ENCODE measurements at places on chromosomes 7 and 10. TPM values are rescaled to one million over a fixed set of nuclear protein-coding genes. Genes with fewer than 3 reads are reported as not detected.
A peak's percentile ranks its signal among the peaks of the same experiment; 100 is the strongest.

DNA sequence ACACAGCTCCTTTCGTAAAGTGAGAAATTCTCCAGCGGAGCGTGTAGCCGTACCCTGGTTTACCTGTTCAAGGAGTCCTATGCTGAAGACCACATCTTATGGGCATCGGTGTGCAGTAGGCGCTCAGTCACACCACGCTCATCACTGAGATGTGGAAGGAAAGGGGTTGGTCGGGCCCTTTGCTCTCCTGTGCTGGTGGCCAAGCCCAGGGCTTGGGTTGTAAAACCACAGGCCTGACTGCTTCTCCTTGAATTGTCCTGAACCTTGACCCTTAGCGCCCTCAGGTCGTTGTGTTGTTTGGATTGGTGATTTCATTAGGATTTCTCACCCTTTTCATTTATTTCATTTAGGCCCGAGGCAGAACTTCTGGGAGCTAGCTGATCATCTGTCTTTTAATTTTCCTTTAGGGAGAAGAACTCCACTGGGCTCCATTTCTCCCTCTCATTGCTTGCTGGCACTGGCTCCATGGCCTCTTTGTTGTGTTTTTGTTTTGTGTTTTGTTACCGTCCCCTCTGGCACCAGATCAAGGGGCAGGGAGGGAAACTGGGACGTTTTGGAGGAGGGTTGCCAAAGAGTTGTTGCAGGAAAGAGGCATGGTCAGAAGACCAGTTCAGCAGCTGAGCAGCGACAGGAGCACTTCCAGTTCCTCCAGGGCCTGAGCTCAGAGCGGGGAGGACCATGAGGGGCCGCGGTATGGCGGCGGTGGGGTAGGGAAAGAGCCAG is 511.4 kb upstream of the GALNT17 start:
- DNase-seq: no peak

- DNase-seq: no peak
Measured at GRCh38 chr10:117619223-117619622, 76.7 kb downstream of the EMX2 start.

GRCh38 chr7:96023387-96023786 is 251.0 kb downstream of the DYNC1I1 start:
- DNase-seq: no peak

DNA sequence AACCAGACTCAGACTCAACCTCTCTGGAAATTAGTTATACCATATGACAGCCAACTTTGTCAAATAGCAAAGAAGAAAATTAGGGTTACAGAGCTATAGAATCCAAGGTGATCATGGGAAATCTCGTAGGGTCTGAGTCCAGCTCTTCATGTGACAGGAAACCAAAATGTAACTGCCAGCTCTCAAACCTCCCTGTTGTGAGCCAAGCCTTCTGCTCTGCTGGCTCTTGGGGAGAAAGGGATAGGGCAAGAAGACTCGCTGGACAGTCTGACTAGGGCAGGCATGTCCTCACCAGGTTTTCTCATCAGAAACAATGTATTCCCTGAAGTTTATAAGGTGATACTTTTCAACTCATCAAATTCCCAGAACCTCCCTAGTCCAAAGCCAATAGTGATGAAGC is 63.0 kb downstream of the CDHR3 start:
- no peak for DNase-seq

DNA sequence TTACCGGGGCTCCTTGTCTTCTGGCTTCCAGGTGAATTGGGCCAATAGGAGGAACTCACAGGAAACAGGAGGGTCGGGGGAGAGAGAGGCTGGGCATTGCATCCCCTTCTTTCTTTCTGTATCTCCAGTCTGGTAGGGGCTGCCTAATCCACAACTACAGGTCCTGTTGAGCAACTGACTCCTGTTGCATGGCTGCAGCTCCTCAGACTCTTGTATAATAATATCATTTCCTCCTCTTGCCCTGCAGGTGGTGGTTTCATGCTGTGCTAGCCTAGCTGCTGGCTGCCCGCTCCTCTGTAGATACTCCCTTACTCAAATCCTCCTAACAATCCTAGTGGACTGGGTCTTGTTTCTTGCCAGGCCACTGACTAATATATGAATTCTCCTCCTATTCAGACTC is 276.5 kb upstream of the SMIM30 start:
- no peak for DNase-seq

DNA sequence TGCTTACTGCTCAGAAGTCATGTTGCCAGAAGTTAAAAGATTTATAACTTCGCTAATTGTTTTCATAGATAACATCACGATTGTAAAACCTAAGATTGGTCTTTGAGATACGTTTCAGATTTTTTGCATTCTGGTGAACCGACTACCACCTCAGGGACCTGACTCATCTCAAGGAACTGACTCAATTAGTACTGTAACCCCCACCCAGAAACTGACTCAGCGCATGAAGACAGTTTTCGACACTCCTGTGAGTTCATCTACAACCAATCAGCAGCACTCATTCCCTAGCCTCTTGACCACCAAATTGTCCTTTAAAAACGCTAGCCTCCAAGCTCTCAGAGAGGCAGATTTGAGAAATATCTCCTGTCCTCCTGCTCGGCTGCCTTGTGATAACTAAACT is 72.3 kb downstream of the ELMO1 start:
- no peak for DNase-seq

GRCh38 chr7:117225536-117225935 is 97.3 kb downstream of the WNT2 start:
- no peak for DNase-seq

- DNase-seq: peak; percentile 18
Measured at GRCh38 chr10:70737250-70737649, 47.9 kb downstream of the TBATA start.

DNA sequence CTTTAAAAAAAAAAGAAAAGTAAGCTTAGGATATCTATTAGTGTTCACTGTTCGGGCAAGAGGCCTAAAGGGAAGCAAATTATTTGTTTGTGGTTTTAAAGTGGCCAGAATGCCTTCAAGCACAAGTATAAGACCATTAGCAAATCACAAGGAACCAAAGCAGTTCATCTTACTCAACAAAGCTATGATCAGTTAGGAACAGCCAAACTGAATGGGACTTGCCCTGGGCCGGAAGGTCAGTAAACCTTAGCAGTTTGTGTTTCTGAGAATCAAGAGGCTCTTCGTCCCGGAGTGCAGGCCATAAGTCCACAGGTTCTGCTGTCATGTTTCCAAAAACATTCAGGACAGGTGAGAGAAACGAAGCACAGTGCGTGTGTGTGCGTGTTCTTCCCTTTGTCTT is 4.5 kb downstream of the FBXW4 start:
- no peak for DNase-seq

DNA sequence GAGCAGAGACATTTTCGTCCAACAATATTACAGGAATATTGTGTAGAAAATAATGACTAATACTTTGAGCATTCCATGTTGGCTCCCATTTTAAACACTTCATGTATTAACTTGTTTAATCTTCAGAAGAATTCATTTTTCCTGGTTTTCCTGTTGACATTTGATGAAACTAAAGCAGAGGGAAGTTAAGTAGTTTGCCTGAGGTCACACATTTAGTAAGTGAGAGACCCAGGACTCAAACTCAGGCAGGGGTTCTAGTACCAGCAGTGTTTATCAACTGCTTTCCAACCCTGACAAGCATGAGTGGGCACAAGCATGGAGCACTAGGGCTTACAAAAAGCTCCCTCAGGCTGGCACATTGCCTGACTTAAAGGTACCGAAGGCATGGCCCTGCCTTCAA is 719.1 kb downstream of the AUTS2 start:
- peak; percentile 22 for DNase-seq

GRCh38 chr10:88471899-88472298 is 111.2 kb downstream of the RNLS start:
- DNase-seq: no peak

- no peak for DNase-seq
Measured at GRCh38 chr10:107626862-107627261, 462.4 kb upstream of the SORCS1 start.

DNA sequence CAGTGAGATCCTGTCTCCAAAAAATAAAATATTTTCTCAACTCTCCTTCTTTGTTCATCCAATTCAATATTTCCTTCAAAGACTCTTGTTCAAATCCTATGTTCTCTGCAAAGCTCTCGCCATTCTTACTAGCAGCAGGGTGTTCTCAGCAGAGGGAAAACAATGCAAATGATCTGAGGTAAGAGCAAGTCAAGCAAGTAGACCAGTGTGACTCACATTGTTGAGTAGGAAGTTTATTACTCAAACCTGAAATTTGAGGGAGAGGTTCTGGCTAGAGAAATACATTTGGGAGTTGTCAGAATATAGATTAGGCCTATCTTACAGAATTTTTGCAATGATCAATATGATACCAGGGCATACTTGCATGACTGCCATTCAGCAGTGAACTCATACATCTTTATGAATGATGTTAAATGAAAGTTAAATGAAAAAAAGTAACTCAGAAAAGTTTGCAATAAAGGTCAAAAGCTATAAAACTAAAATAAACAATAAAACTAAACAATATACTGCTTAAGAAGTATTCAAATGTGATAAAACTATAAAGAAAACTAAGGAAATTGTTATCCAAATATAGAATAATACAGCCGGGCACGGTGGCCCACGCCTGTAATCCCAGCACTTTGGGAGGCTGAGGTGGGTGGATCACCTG is 5.8 kb downstream of the IDE start:
- DNase-seq: no peak

DNA sequence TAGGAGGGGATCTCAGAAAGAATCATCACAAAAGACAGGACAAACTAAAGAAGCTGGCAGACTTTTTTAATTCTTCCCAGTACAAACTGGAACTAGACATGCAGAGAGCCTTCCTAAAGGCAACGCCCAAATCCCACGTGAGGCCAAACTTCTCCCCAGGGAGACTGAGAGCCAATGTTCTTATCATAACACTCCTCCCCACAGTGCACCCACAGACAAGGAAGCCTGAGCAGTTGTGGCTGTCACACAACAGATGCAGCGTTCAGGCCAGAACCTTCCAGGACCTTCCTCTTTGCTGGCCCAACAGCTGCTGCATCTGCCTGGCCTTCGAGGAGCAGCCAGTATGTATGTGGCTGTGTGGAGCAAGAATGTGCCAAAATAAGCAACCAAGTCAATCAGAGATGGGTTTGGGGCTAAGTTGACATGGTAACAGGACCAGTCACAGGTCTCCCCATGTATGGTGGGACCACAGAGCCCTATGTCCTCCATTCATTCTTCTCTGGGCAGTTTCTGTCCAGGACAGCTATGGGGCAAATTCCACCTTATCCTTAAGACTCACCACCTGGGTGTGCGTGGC is 34.9 kb downstream of the SRPK2 start:
- DNase-seq: peak; percentile 64

GRCh38 chr10:84214612-84215235 is 10.6 kb downstream of the LRIT2 start:
- no peak for DNase-seq

- no peak for DNase-seq
Measured at GRCh38 chr10:79145517-79146470, 77.0 kb downstream of the ZMIZ1 start.

- peak; percentile 76 for DNase-seq
Measured at GRCh38 chr10:76411729-76412435, 980.5 kb downstream of the LRMDA start.

DNA sequence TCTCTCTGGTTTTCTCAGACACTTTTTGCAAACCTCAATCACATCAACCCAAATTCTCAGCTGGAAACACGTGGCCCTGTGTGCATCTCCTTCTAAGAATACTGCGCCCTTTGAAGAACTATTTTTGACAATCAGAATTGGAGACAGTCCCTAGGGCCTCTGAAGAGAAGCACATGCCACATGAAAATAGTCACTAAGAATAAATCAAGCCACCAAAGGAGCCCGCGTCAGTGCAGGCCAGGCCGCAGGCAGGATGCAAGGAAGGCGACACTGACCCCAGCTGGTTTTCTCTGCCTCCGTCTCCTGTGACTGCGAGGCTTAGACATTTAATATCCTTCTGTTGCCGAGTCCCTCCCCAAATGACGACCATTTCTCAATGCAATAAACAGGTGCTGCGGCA is 88.0 kb upstream of the ADAM12 start:
- peak; percentile 36 for DNase-seq

DNA sequence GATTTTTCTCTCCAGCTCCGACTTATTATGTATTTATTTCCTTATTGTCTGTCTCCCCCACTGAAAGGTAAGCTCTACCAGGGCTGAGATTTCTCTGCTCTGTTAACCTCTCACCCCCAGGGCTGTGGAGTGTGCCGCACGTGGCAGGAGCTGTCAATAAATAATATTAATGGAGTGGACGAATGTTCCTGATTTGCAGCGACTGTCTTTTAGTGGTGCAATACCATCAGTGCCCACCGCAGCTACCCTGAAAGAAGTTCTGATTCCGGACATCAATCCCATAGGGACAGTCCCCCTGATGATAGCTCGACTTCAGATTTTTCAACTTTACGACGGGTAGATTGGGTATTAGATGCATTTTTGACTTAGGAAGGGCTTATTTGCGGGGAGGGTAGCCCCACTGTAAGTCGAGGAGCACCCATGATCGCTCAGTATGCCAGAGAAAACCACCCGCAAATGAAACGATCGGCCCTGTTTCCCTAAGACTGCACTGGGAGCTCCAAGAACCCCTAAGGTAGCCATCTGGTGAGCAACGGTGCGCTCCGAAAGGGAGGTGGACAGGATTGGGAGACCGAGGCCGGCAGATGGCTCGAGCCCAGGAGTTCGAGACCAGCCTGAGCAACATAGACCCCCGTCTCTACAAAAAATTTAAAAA is 986 bp upstream of the PPP2R2D start:
- no peak for DNase-seq

Gene ZCWPW1
- 3.7 TPM for total RNA-seq

Gene FXYD4
- not detected for total RNA-seq

Gene ELFN1
- 18.6 TPM for total RNA-seq

Gene CPA1
- not detected for total RNA-seq

Gene NKX2-3
- not detected for total RNA-seq

Gene FAM241B
- total RNA-seq: 1.4 TPM

Gene NFE2L3
- 5.6 TPM for total RNA-seq

Gene AKR1C1
- total RNA-seq: 15.4 TPM

Gene FZD8
- 7.8 TPM for total RNA-seq
